Vagina (tissue), 2 donors: ENCODE measurements at places on chromosomes 13 and 19.

DNA sequence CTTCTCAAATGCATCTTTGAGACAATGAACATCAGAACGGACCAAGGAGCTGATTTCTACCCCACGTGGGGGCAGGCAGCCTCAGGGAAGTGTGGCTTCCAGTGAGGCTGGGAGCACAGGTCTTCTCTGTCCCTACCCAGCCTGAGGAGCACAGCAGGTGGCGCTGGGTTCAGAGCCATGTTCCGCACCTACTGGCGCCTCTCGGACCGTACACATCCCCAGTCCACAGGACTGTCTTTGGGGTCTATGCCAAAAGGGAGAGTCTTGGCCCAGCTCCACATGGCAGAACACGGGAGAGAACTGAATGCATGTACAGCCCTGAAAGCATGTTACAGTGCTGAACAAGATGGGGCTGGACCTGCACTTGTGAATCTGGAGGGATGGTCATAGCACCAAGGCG is 22.6 kb downstream of the SUGP1 start:
- no peak for DNase-seq

DNA sequence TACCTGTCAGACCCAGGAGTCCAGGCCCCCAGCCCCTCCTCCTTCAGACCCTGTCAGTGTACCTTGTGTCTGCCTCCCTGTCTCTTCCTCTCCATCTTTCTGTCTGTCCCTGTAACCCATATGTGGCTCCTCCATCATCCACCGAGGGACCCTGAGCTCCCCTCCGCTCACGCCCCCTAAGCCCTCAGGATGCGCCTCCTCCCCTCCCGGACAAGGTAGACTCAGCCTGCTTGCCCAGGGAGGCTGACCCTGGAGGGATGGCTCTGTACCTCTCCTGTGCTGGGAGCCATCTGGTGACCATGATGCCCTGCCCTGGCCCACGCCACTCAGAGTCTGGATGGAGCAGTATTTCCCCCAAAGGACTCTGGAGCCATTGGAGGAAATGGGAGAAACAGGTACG is 1.0 kb upstream of the CAPN12 start:
- DNase-seq = no peak

DNA sequence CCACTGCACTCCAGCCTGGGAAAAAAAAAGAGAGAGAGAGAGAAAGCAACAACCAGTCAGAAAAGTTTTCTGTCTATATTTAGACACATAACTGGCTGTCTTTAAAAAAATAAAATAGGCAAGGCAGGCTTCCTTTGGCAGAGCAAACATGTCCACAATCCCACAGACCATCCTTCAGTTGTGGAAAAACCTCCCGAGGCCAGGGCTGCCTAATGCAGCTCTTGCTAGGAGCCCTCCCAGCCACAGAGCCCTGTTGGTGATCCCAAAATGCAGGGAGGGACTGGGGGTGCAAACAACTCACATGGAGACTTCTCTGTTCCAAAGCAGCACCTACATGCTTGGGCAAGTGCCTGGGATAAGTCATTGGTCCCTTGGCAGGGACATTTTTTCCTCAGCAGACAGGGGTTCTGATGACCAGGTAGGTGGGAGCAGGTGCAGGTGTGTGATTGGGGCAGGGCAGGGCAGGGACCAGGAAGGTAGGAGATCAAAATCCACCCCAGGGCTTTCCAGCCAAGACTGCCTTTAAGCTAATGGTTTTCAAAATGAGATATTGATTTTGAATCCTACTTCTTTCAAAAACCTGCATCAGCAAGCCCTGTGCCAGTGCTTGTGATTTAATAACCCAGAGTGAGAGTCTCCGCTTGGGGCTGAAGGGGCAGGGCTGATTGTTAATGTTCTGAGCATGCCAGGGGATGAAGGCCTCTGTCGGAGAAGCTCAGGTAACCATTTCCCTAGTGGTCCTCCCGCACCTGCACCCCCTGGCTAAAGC is 178.5 kb downstream of the USP12 start:
- DNase-seq = no peak

- DNase-seq = no peak
These were observed 277.8 kb downstream of the FOXO1 start for GRCh38 chr13:40388617-40389016.

DNA sequence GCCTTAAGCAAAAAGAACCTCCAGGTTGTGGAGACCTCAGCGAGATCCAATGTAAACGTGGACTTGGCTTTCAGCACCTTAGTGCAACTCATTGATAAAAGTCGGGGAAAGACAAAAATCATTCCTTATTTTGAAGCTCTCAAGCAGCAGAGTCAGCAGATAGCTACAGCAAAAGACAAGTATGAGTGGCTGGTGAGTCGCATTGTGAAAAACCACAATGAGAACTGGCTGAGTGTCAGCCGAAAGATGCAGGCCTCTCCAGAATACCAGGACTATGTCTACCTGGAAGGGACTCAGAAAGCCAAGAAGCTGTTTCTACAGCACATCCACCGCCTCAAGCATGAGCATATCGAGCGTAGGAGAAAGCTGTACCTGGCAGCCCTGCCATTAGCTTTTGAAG is 58.5 kb downstream of the ARHGAP35 start:
- no peak for DNase-seq

DNA sequence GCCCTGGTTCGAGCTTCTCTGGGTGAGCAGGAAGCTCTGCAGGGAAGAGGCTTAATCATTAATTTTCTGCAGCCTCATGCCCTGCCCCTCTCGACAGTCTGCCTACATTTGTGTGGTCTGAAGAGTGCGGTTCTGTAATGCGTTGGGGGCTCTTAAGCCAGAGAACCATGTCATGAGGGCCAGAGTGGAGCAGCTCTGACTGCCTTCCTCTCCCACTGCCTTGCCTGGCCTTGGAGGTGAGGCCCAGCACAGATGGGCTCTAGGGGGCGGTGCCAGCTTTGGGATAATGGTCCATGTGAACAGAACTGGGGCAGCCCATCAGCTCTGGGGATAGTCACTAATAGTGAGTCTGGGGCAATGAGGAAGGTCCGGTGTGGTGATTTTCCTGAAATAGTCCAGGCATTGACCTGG is 5.7 kb downstream of the FGF9 start:
- no peak for DNase-seq

GRCh38 chr19:45147835-45148676 is 12.7 kb downstream of the NKPD1 start:
- DNase-seq = no peak

DNA sequence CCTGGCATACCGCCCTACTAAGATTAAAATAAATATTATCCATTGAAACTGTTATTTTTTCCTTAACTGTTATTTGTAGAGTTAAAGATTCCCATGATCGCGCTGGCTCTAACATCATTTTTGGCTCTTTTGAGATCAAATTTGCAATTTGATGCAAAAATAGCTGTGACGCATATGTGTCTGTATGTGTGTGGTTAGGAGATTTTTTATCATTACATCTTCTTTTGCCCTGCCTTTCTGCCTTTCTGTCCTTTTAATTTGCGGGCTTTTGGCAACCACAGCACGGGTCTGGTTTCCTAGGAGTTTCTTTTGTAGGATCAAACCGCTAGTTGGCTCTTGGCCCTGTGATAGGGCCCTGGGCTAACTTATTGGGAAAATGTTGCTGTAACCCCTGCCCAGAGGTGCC is 37.3 kb upstream of the ALOX5AP start:
- DNase-seq = no peak

DNA sequence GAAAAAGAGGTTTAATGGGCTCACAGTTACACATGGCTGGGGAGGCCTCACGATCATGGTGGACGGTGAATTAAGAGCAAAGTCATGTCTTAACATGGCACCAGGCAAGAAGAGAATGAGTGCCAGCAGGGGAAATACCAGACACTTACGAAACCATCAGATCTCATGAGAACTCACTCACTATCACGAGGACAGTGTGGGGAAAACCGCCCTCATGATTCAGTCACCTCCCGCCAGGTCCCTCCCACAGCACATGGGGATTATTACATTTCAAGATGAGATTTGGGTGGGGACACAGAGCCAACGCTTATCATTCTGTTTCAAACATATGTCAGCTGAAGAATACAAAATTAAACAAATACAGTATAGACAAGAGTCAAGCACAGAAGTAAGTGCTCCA is 165.1 kb downstream of the PCCA start:
- DNase-seq = no peak
